HFFc6 (cell line): ENCODE measurements at places on chromosomes 7 and 10. TPM values are rescaled to one million over a fixed set of nuclear protein-coding genes. Genes with fewer than 3 reads are reported as not detected.

The HABP2 gene
- total RNA-seq, result not detected in 3 replicates

The HMX3 gene
- total RNA-seq, result not detected in 2 replicates

The FRAT1 gene
- total RNA-seq, result 0.94 to 1.3 TPM (median 1.3 TPM) in 3 replicates

The FGL2 gene
- total RNA-seq, result not detected in 3 replicates

The SEMA4G gene
- total RNA-seq, result 1.3 to 2.2 TPM (median 2.0 TPM) in 3 replicates

The EN2 gene
- total RNA-seq, result not detected in 3 replicates

The ATRNL1 gene
- 0.08 TPM in 1 of 3 replicates, not detected in the others for total RNA-seq

The NODAL gene
- not detected in 2 replicates for total RNA-seq

The ST8SIA6 gene
- total RNA-seq, result not detected in 3 replicates

The ZNF727 gene
- 0.12 to 0.14 TPM in 2 of 3 replicates, not detected in the other for total RNA-seq

The GDF2 gene
- total RNA-seq, result not detected in 3 replicates

The ARPC1B gene
- total RNA-seq, result 259 and 276 TPM in 2 replicates

The VAX1 gene
- not detected in 3 replicates for total RNA-seq
